Bronchial epithelial cell (primary cell): ENCODE measurements at places on chromosomes 11 and 22.

- DNase-seq: peak; percentile 68
Observed at GRCh38 chr11:86456075-86456939, 81.6 kb downstream of the CCDC81 start.

DNA sequence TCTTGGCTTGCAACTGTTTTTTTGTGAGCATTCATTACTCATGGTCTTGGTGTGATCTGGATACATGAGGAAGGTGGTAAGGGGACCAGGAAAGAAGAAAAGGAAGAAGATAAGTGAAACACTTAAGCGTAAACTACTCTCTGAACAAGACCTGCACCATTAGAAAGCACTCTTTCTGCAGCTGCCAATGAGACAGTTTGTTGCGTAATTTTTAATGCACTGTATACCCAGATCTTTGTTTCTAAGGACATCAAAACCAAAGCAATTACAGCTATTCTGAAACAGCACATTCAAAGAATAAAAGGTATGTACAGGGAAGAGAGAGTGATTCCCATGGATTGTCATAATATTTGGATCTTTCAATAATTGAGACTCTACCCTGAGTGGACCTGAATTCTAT, 147.4 kb downstream of the BLID start:
- no peak for DNase-seq

DNA sequence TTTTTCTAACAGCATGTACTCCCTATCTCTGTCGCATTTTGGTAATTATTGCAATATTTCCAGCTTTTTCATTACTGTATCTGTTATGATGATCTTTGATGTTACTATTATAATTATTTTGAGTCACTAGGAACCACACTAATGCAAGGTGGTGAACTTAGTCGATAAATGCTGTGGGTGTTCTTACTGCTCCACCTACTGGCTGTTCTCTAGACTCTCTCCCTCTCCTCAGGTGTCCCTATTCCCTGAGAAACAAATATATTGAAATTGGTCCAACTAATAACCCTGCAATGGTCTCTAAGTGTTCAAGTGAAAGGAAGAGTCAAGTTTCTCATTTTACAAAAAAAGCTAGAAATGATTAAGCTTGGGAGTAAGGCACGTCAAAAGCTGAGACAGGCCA, 10.5 kb downstream of the ARL14EP start:
- peak; percentile 28 for DNase-seq

GRCh38 chr11:47523490-47524225, 29.3 kb downstream of the CELF1 start:
- peak; percentile 83 for DNase-seq

DNA sequence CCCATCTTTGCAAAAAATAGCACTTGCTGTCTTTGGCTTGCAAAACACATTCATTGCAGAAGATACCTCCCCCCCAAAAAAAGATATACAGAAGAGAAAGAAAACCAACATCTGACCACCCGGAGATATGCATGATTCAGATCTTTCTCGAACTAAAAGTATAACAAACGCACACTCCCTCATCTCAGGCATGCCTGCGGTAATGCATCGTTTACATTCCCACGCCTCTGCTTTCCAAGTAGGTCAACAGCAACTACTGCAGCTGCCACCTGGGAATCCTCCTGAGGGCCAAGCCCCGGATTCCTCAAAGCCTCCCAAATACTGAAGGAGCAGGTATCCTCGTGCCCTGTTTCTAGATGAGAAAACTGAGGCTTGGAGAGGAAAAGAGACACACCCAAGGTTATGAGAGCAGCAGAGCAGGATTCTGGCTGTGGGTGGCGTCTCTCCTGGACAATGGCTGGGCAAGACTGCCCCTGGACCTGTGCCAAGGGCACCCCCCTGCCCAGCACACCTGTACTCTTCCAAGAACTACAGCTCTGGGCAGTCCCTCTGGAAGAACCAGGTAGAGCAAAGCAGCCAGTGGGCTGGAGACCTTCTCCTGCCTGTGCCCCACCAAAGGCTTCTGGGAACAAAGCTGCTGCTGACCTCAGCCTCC, 38.1 kb downstream of the NUP50 start:
- peak; percentile 79 for DNase-seq
